ENCODE measurements at places on chromosomes 1 and 21. TPM values are rescaled to one million over a fixed set of nuclear protein-coding genes. Genes with fewer than 3 reads are reported as not detected.

Gene PRR9
- not detected for total RNA-seq

DNA sequence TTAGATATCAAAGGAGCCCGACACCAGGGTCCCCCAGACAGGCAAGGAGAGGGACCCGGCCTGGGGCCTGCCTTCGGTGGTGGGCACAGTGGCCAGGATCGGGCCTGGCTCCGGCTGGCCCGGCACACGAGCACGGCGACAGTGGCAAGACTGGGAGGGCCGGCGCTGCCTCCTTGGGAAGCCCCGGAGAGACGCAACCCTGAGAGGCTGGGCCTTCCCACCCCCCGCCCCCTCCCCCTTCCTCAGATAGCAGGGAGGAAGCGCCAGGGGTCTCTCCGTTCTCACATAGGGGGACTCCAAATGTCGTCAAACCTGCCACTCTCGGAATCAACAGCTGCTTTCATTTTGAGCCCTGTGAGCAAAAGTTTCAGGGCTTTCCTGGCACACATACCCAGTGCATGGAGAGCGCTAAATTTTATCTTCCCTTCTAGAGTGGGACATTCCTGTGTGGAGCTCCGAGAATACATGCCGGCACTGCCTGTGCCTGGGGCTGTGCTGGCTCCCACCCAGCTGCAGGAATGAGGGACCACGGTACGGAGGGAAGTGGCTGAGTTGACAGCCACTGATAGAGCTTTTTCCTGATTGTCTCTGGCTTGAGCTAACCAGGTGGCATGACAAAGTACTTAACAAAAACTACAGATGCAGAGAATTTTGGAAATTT lies 62.4 kb downstream of the CD247 start:
- peak; percentile 62 for DNase-seq
- H3K27me3 ChIP-seq, result peaks cover 49% of the 10 kb centered on the region
- no peak overlapping the region for H3K27ac ChIP-seq
- peak overlapping the region; percentile 89 for H3K4me3 ChIP-seq
- peaks cover 10% of the 10 kb centered on the region for H3K4me1 ChIP-seq
- H3K36me3 ChIP-seq, result no peaks in the 10 kb centered on the region

Gene FCN3
- total RNA-seq, result not detected

GRCh38 chr1:62285984-62286785 lies 33.0 kb downstream of the KANK4 start:
- peak overlapping the region; percentile 27 for H3K4me3 ChIP-seq
- peak; percentile 65 for DNase-seq
- H3K4me1 ChIP-seq, result peaks cover 58% of the 10 kb centered on the region
- no peak overlapping the region for H3K27ac ChIP-seq

DNA sequence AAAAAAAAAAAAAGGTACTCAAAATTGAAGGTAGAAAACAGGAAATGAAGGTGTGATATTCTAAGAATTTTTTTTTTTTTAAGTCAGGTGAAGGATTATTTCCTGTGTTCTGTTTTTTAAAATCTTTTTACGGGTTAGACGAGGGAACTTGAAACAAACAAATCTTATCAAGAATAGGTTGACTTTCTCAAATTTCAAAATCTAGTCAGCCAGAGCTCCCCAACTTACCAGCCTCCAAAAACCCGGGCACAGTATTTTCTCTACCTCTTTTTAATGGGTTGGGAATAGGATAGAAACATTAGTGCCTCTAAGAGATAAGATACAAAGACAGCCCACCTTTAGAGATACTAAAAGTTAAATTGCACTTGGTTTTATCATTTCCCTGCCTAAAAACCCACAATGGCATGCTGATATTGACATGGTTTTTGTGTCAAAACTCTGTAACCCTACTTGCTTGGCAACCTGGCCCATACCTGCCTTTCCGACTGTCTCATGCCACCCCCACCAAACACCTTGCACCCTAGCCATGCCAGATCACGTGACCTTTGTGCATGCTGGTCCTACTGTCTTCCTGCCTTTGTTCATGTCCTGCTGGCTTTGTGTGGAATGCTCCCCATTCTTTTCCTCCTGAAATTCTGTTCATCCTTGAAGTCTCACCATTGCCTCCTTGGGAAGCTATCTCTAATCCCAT lies 4.2 kb downstream of the RCAN3 start:
- peaks cover 7% of the 10 kb centered on the region for H3K27me3 ChIP-seq
- peaks cover 26% of the 10 kb centered on the region for H3K4me1 ChIP-seq
- H3K27ac ChIP-seq, result no peak overlapping the region

DNA sequence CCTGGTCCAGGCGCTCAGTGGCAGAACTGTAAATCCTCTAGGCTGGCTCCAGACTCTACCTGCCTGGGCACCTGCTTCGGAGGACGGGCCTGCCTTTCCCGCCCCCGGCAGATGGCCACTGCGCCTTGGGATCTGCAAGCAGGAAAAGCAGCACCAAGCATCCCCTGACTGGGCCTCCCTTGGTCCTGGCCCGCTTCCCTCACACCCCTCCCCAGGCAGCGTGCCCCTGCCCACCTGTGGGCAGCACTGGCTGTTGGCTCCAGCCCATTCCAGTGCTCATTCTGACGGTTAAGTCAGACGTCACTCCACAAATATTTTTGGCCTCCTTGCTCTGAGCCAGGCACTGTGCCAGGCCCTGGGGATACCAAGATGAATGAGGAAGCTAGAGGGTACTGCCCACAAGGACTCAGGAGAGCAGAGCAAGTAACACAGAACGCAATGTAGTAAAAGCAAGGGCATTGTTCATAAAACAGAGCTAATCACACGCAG lies 22.0 kb upstream of the BLACAT1 start:
- H3K4me1 ChIP-seq, result peaks cover 10% of the 10 kb centered on the region
- no peak overlapping the region for H3K27ac ChIP-seq
- no peaks in the 10 kb centered on the region for H3K36me3 ChIP-seq
- no peaks in the 10 kb centered on the region for H3K27me3 ChIP-seq
- H3K4me3 ChIP-seq, result no peak overlapping the region
- no peak for DNase-seq

DNA sequence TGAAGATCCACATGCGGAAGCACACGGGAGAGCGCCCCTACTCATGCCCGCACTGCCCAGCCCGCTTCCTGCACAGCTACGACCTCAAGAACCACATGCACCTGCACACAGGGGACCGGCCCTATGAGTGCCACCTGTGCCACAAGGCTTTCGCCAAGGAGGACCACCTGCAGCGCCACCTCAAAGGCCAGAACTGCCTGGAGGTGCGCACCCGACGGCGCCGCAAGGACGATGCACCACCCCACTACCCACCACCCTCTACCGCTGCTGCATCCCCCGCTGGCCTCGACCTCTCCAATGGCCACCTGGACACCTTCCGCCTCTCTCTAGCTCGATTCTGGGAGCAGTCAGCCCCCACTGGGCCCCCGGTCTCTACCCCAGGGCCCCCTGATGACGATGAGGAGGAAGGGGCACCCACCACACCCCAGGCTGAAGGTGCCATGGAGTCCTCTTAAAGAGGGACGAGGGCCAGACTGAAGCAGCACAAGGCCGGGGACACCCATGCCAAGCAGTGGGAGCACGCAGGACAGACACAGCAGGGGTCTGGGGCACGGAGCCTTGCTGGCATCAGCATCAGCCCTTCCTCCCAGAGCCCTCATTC lies 13.7 kb downstream of the ZBTB7B start:
- H3K4me1 ChIP-seq, result peaks cover 32% of the 10 kb centered on the region
- no peaks in the 10 kb centered on the region for H3K27me3 ChIP-seq
- no peaks in the 10 kb centered on the region for H3K36me3 ChIP-seq
- H3K4me3 ChIP-seq, result peak overlapping the region; percentile 66
- peak overlapping the region; percentile 94 for H3K27ac ChIP-seq

Gene TNFRSF9
- total RNA-seq, result not detected

Gene SLC44A5
- 11.7 TPM for total RNA-seq

Gene CHODL
- total RNA-seq, result 1.6 TPM

DNA sequence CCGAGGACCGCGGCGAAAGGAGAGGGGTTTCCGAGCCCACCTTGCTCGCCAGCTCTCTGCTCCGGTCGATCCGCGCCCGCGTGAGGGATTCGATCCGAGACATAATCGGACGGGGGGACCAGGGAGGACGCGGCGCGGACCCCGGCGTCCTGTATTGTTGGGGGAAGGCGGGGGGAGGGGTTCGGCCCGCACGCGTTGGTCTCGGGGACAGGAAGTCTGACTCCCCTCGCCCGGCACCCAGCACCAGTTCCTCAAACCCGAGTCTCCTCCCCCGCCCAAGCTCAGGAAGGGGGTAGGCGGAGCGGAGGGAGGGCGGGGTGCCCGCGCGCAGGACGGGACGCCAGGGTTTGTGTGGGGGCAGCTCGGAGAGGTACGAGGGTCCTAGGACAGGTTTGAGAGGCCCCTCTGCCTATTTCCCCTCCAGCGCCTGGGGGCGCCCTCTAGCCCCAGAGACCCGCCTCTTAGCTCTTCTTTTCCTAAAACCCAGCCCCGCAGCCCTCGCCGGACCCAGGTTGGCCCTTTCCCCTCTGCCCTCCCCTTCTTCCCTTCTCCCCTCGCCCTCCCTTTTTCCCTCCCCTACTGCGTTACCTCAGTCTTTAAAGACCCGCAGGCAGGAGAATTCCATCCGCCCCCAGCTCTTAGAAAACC lies at the start of gene ARHGEF2:
TSS of gene ARHGEF2 (minus strand) at position 223 of the 648 bp plus-strand sequence. CDS start at position 103, 120 bp downstream.
- no peaks in the 10 kb centered on the region for H3K36me3 ChIP-seq
- H3K27me3 ChIP-seq, result no peaks in the 10 kb centered on the region
- H3K27ac ChIP-seq, result peak within 1 kb of the TSS; percentile 90

DNA sequence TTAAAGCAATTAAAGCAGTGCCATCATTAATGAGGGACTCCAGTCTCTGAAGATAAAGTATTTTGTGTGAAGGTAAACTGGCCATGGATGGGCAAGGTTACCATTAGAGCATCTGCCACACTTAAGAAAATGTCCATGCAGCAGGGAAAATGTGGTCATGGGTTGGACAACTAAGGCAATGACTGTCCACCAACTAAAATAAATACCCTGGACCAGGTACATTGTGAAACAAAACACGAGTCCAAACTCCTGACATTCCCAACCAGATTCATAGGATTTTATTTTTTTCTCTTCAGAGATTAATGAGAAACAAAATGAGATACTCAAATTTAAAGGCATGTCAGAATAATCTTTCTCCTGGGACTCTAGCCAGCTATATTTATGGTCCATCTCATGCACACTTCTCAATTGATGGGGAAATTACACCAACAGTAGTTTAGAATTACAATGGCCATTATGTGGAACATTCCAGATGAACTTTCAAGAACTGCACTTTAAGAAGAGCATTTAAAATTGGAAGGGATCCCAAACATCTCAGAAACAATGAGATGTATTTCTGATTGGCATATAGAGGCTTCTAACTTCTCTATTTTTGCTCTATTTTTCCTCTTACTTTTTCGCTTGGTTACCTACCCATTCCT lies 8.1 kb downstream of the GBP7 start:
- no peaks in the 10 kb centered on the region for H3K27me3 ChIP-seq
- DNase-seq, result no peak
- no peak overlapping the region for H3K4me3 ChIP-seq
- H3K4me1 ChIP-seq, result no peaks in the 10 kb centered on the region
- no peaks in the 10 kb centered on the region for H3K36me3 ChIP-seq
- H3K27ac ChIP-seq, result no peak overlapping the region

Gene CCDC30
- 0.56 TPM for total RNA-seq

Data from GM23338 (cell line).